ENCODE measurements at places on chromosomes 5 and 9. TPM values are rescaled to one million over a fixed set of nuclear protein-coding genes. Genes with fewer than 3 reads are reported as not detected.

Gene CDHR2
- 0.29 TPM for total RNA-seq

Gene LCN15
- 1.9 TPM for total RNA-seq

DNA sequence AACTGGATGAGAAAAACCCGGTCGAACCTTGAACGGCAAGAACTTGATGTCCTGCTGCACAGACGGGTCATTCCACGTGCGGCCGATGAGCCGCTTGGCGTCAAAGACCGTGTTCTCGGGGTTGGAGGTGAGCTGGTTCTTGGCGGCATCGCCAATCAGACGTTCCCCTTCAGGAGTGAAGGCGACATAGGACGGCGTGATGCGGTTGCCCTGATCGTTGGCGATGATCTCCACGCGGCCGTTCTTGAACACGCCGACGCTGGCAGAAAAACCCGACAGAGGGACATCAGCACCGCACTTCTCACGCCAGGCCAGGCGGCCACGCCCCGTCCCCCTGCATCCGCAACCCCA is 519 bp downstream of the HSPA5 start:
- H3K27ac ChIP-seq = peak overlapping the region; percentile 98
- peaks cover 14% of the 10 kb centered on the region for H3K27me3 ChIP-seq
- H3K36me3 ChIP-seq = no peaks in the 10 kb centered on the region
- H3K4me1 ChIP-seq = peaks cover 6% of the 10 kb centered on the region

DNA sequence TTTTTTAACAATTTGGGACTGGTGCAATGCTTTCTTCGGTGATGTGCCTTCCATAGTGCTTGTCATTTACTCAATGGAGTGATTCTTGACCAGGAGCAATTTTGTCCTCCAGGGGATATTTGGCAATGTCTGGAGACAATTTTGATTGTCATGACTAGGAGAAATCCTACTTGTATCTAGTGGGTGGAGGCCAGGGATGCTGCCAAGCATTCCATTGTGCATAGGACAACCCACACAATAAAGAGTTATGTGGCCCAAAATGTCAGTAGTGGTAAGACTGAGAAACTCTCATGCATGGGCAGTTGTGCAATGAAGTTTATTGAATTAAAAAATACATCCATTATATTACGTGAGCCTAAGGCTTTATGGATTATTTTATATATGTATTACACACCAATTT is 70.5 kb downstream of the FOCAD start:
- H3K4me3 ChIP-seq = no peak overlapping the region
- H3K27ac ChIP-seq = no peak overlapping the region
- peaks cover 2% of the 10 kb centered on the region for H3K4me1 ChIP-seq
- peaks cover 3% of the 10 kb centered on the region for H3K27me3 ChIP-seq
- DNase-seq = no peak
- peaks cover 8% of the 10 kb centered on the region for H3K36me3 ChIP-seq

Gene ETF1
- total RNA-seq = 70.4 TPM

- H3K36me3 ChIP-seq = no peaks in the 10 kb centered on the region
- H3K27me3 ChIP-seq = peaks cover 8% of the 10 kb centered on the region
- peak; percentile 61 for DNase-seq
- peak overlapping the region; percentile 78 for H3K4me3 ChIP-seq
- H3K27ac ChIP-seq = no peak overlapping the region
- H3K4me1 ChIP-seq = peaks cover 11% of the 10 kb centered on the region
Measured at GRCh38 chr9:98191671-98192502, 550 bp downstream of the CORO2A start.

DNA sequence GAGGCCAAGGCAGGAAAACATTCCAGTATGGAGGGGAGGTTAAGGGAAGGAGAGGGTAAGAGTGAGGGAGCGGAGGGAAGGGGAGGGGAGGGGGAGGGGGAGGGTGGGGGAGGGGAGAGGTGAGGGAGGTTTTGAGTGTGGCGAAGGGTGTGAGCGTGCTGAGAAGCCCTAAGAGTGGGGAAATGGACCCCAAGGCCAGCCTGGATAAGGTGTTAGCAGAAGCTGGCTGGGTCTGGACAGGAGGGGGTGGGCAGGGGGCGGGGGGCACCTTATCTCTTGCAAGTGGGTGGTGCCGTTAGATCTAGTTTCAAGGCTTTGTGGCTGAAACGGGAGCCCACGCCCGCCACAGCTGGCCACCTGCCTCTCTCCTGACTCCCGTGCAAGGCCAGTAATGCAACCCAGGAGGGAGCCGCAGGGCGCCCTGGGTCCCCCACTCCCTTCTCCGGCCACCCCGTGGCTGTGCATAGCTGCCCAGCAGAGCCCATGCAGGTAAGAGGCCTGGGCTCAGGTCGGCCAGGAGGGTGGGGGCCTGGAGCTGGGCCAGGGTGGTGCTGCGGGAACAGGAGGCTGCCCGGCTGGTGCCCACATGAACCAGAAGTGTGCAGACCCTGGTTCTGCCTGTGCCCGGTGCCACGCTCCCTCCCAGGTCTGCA is 677 bp downstream of the RNF224 start:
- no peak overlapping the region for H3K4me3 ChIP-seq
- H3K27me3 ChIP-seq = peaks cover 2% of the 10 kb centered on the region
- peaks cover 2% of the 10 kb centered on the region for H3K4me1 ChIP-seq

GRCh38 chr5:141603923-141604717 is 14.7 kb downstream of the DIAPH1 start:
- H3K4me3 ChIP-seq = no peak overlapping the region
- H3K27me3 ChIP-seq = no peaks in the 10 kb centered on the region
- DNase-seq = no peak
- H3K36me3 ChIP-seq = no peaks in the 10 kb centered on the region

DNA sequence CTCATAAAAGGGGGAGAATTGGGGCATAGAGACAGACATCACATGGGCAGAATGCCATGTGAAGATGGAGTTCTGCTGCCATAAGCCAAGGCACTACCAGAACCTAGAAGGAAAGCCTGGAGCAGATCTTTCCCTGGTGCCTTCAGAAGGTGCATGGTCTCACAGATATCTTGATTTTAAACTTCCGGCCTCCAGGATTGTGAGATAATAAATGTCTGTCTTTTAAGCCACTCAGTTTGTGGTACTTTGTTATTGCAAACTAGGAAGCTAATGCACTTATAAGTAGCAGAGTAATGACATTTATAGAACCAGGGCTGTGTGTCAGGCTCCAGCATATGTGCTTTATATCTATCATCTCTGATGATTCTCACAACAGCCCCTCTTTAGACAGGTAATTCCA is 130.4 kb downstream of the ASTN2 start:
- no peak for DNase-seq
- peaks cover 6% of the 10 kb centered on the region for H3K27me3 ChIP-seq
- peaks cover 8% of the 10 kb centered on the region for H3K4me1 ChIP-seq
- no peak overlapping the region for H3K4me3 ChIP-seq

- H3K4me3 ChIP-seq = no peak overlapping the region
Measured at GRCh38 chr9:114472765-114473446, 32.4 kb downstream of the WHRN start.

DNA sequence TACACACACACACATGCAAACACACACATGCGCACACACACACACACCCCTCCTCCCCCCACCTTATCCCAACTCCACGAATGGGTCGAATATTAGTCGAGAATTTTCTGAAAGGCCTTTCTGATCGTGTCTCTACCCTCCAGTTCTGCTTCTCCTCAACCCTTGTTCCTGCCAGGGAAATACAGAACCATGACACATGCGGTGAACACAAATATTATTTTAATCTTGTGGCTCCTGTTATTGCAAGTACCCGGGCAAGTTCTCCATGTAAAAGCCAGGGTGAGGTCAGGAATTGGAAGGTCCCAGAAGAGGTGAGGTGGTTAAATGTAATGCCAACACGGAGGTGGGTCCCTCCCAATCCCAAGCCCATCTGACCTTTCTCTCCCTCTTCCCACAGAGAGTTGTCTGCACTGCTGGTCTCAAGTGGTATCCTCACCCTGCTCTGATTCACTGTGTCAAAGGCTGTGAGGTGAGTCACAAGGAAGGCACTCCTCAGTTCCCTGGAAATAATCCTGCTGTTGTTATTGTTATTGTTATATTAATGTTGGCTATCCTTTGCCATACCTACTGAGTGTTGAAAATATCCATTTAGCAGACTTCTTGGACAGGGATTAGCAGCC is 223.7 kb downstream of the PAPPA start:
- H3K4me3 ChIP-seq = no peak overlapping the region
- DNase-seq = no peak
- H3K27me3 ChIP-seq = peaks cover 5% of the 10 kb centered on the region
- H3K4me1 ChIP-seq = peaks cover 5% of the 10 kb centered on the region
- H3K36me3 ChIP-seq = peaks cover 9% of the 10 kb centered on the region

Data from glutamatergic neuron (in vitro differentiated cells).